ENCODE measurements at places on chromosomes 4 and X.
A peak's percentile ranks its signal among the peaks of the same experiment; 100 is the strongest.

GRCh38 chr4:184416913-184417734, 57.2 kb downstream of the IRF2 start:
- peak; percentile 42 for ATAC-seq

- ATAC-seq = peak; percentile 40
Measured at GRCh38 chrX:41661366-41662095, 27.2 kb upstream of the GPR34 start.

GRCh38 chrX:55451626-55451989, 319 bp upstream of the MAGEH1 start:
- peak; percentile 46 for ATAC-seq

- no peak for ATAC-seq
Measured at GRCh38 chr4:151166636-151167035, 67.2 kb downstream of the RPS3A start.

GRCh38 chrX:153685751-153686696, 1.7 kb upstream of the SLC6A8 start:
- ATAC-seq = no peak

Measured in activated T-helper 17 cell treated with anti-CD3 and anti-CD28 coated beads, Interleukin-2, amount 50 U/mL, for 72 hours (primary cell).